ENCODE measurements at places on chromosomes 3 and 15.

DNA sequence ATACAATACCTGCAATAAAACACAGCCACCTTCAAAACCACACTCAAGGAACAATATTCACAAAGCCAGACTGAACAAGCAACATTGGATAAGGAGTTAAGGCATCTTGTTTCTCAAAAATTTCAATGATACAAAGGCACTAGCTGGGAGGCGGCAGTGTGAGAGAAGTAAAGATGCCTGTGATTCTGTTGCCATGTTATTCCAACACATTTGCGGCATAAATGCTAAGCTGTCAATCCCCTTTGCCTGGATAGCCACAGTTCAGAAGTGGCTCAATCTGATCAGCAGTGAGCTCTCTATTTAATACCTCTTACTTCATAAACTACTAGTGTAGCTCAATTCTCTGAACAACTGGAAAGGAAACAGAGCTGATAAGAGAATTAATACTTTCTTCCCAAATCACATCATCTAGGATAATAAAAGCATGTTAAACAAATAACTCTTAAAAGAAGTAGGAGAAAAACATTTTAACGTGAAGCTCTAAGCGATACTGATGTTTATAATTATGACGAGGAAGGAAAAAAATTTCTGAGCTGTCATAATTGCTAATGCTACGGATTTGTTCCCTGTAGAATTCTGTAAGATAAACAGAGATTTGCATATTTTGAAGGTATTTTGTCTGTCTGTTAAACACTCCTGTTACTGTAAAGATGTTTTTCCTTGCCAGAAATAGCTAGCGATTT lies 358.4 kb downstream of the FOXP1 start:
- H3K36me3 ChIP-seq, result no peaks in the 10 kb centered on the region
- H3K27me3 ChIP-seq, result no peaks in the 10 kb centered on the region
- H3K4me1 ChIP-seq, result peaks cover 27% of the 10 kb centered on the region
- no peak for DNase-seq
- no peak overlapping the region for H3K27ac ChIP-seq

DNA sequence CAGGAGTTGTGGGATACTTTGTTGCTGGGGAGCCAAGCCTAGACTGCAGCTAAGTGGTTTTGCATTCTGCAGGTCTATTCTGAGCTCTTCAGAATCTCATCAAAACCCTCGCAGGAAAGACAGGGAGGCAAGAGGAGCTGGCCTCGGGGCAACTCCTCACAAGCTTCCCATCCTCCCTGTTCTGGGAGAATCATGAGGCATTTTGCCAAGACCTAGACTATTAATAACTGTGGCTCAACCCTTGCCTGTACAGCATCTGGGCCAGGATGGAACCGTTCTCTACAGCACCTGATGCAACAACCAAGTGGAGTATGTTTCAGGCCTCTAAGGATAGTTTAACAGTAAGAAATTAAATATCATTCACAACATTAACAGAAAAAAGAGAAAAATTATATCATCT lies 20.2 kb upstream of the SLC6A20 start:
- H3K36me3 ChIP-seq, result peaks cover 3% of the 10 kb centered on the region
- no peak overlapping the region for H3K4me3 ChIP-seq
- H3K4me1 ChIP-seq, result no peaks in the 10 kb centered on the region
- no peak overlapping the region for H3K27ac ChIP-seq

- peak; percentile 23 for DNase-seq
- peaks cover 16% of the 10 kb centered on the region for H3K4me1 ChIP-seq
- no peak overlapping the region for H3K27ac ChIP-seq
- H3K27me3 ChIP-seq, result no peaks in the 10 kb centered on the region
Observed at GRCh38 chr15:78177447-78177873, 28.3 kb downstream of the IDH3A start.

DNA sequence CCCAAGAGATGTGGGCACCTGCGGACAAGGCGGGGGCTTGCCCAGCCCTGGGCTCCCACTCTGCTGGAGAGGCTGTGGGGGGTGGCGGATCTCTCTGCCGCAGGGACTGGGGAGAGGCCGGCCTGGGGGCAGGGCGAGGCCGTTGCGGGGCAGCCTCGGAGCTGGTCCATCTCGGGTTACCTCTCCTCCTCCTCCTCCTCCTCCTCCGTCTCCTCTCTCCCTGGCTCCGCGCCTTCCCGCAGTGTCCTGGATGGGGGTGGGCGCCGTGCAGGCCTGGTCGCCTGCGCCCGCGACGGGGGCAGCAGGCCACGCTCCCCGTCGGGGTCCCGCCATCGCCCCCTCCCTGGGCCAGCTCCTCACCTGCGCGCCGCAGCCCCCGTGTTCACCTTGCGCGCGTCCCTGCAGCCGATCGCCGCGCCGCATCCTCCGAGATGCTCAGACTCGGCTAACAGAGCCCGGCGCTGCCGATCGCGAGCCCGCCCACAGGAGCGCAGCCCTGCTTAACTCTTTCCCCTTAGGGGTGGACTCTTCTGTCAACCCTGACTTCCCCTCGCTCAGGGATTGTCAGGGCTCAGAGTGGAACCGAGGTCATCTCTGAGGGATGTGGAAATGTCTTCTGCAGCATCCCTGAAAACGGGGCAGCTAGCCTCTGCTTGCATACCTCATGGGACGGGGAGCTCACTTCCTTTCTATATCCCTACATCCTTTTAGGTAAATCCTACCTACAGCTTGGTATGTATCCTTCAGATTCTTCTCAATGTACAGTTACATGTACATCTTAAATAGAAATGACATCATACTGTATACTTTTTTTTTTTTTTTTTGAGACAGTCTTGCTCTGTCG lies at the start of gene PRRT3:
TSS of gene PRRT3 (minus strand) at position 447 of the 844 bp plus-strand sequence. CDS start 2,293 bp downstream, outside the sequence.
- H3K4me3 ChIP-seq, result peak within 1 kb of the TSS; percentile 77
- no peak within 1 kb of the TSS for H3K27ac ChIP-seq
- H3K27me3 ChIP-seq, result no peaks in the 10 kb centered on the region
- H3K4me1 ChIP-seq, result peaks cover 21% of the 10 kb centered on the region
- peaks cover 9% of the 10 kb centered on the region for H3K36me3 ChIP-seq

GRCh38 chr3:56415652-56416051 lies 52.6 kb downstream of the ERC2 start:
- no peak for DNase-seq
- no peak overlapping the region for H3K4me3 ChIP-seq
- H3K27me3 ChIP-seq, result peaks cover 4% of the 10 kb centered on the region
- H3K4me1 ChIP-seq, result no peaks in the 10 kb centered on the region
- no peak overlapping the region for H3K27ac ChIP-seq
- no peaks in the 10 kb centered on the region for H3K36me3 ChIP-seq

DNA sequence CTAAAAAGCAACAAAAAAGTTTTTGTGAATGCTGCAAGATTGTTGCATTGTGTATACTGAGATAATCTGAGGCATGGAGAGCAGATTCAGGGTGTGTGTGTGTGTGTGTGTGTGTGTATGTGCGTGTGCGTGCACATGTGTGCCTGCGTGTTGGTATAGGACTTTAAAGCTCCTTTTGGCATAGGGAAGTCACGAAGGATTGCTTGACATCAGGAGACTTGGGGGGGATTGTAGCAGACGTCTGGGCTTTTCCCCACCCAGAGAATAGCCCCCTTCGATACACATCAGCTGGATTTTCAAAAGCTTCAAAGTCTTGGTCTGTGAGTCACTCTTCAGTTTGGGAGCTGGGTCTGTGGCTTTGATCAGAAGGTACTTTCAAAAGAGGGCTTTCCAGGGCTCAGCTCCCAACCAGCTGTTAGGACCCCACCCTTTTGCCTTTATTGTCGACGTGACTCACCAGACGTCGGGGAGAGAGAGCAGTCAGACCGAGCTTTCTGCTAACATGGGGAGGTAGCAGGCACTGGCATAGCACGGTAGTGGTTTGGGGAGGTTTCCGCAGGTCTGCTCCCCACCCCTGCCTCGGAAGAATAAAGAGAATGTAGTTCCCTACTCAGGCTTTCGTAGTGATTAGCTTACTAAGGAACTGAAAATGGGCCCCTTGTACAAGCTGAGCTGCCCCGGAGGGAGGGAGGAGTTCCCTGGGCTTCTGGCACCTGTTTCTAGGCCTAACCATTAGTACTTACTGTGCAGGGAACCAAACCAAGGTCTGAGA lies 4.7 kb downstream of the BHLHE40 start:
- H3K36me3 ChIP-seq, result peaks cover 21% of the 10 kb centered on the region
- peak overlapping the region; percentile 32 for H3K4me3 ChIP-seq
- peak overlapping the region; percentile 71 for H3K27ac ChIP-seq
- peak; percentile 79 for DNase-seq
- peaks cover 69% of the 10 kb centered on the region for H3K4me1 ChIP-seq

GRCh38 chr3:50428007-50428633 lies 68.8 kb upstream of the TMEM115 start:
- peaks cover 6% of the 10 kb centered on the region for H3K4me1 ChIP-seq
- DNase-seq, result no peak
- no peaks in the 10 kb centered on the region for H3K36me3 ChIP-seq
- H3K27ac ChIP-seq, result no peak overlapping the region
- peaks cover 2% of the 10 kb centered on the region for H3K27me3 ChIP-seq
- H3K4me3 ChIP-seq, result no peak overlapping the region

GRCh38 chr15:57033715-57034439 lies 115.4 kb downstream of the TCF12 start:
- H3K27me3 ChIP-seq, result no peaks in the 10 kb centered on the region
- no peak overlapping the region for H3K4me3 ChIP-seq
- no peak overlapping the region for H3K27ac ChIP-seq
- DNase-seq, result no peak

- H3K36me3 ChIP-seq, result no peaks in the 10 kb centered on the region
- no peaks in the 10 kb centered on the region for H3K27me3 ChIP-seq
- no peak overlapping the region for H3K27ac ChIP-seq
- no peak overlapping the region for H3K4me3 ChIP-seq
- DNase-seq, result no peak
Observed at GRCh38 chr15:48856942-48857341, 21.0 kb upstream of the EID1 start.

- no peaks in the 10 kb centered on the region for H3K4me1 ChIP-seq
- H3K36me3 ChIP-seq, result no peaks in the 10 kb centered on the region
- no peak overlapping the region for H3K27ac ChIP-seq
- no peak overlapping the region for H3K4me3 ChIP-seq
- DNase-seq, result no peak
- no peaks in the 10 kb centered on the region for H3K27me3 ChIP-seq
Observed at GRCh38 chr3:151386056-151386455, 1.5 kb upstream of the P2RY12 start.

- H3K36me3 ChIP-seq, result no peaks in the 10 kb centered on the region
- H3K4me3 ChIP-seq, result no peak overlapping the region
- H3K27ac ChIP-seq, result no peak overlapping the region
- H3K27me3 ChIP-seq, result no peaks in the 10 kb centered on the region
Observed at GRCh38 chr3:99084826-99085225, 183.3 kb upstream of the DCBLD2 start.
